ENCODE measurements at places on chromosomes 5 and 9.

DNA sequence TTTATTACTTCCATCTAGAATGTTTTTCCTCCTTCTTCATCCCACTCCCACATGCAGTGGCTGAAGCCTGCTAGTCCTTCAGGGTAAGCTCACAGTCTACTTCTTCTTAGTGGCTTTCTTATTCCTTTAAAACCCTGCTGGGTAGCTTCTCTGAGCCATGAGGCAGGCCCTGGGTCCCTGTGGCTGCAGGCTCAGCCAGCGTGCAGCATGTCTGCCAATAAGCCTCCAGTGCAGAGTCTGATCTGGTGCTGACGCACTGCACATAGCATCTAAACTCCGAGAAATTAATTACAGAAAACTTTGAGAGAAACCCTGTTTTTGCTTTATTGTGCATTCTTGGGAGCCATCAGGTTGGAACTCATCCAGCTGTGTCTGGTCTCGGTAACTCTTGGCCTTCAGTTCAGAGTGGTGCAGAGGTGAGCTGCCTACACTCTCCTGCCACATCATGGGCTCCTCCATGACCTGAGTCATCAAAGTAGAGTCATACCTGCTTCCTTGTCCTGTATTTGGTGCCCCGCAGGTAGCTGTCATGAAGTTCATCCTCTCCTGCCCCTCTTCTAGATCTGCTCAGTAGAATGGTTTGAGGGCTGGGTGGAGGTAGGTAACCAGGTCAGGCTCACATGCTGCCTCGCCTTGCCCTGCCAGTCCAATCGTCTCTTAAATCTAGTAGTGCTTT lies 339.4 kb downstream of the KDM4C start:
- DNase-seq = no peak

- DNase-seq = no peak
These were observed 199.9 kb downstream of the EBF1 start for GRCh38 chr5:158899792-158900191.

DNA sequence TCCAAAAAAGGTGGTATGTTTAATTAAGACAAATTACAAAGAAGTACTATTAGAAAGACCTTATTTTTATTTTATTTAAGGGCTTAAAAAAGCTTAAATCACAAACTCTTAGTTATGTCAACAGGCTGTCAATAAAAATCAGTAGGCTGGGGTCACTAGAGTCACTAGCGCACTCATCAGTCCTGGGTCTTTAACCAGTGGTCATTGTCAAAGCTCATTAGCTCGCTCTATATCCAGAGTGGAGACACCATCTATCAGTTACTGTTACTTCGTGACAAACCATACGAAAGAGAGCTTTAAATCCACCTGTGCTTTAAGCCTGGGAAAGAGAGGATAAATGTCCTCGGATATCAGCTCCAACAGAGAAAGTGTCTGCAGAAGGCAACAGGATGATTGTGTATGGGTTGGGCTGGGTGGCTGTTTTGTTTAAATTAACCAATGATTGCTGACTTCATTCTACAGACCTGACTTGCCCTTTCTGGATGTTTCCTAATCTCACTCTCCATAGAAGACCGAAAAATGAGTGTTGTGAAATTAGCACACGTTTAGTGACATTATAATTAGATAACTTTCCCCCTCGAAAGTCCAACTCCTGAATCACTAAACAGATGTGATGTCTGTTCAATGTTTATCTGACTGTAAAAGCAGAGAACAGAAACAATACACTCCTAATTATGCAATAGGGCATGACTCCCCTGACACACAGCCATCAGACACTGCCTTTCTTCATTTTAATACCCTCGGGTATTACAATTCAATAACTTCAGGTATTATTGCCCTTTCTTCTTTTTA lies 123.6 kb upstream of the TNPO1 start:
- no peak for DNase-seq

- no peak for DNase-seq
These were observed 7.8 kb downstream of the RRAGA start for GRCh38 chr9:19057033-19057432.

DNA sequence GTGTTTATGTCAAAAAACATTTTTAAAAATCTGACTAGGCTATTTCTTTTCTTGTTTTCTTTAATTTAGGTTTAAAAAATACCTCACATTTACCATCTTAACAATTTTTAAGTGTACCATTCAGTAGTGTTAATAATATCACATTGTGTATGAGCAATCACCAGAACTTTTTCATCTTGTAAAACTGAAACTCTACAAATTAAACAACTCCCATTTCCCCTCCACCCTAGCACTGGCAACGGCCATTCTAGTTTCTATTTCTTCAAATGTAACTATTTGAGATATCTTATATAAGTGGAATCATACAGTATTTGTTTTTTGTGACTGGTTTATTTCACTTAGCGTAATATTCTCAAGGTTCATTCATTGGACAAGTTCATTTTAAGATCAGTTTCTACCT lies 27.7 kb downstream of the PLCXD3 start:
- DNase-seq = no peak

GRCh38 chr5:396531-396961 lies 46.4 kb upstream of the EXOC3 start:
- DNase-seq = peak; percentile 20

GRCh38 chr9:78707481-78707991 lies 410.6 kb downstream of the PSAT1 start:
- peak; percentile 37 for DNase-seq

DNA sequence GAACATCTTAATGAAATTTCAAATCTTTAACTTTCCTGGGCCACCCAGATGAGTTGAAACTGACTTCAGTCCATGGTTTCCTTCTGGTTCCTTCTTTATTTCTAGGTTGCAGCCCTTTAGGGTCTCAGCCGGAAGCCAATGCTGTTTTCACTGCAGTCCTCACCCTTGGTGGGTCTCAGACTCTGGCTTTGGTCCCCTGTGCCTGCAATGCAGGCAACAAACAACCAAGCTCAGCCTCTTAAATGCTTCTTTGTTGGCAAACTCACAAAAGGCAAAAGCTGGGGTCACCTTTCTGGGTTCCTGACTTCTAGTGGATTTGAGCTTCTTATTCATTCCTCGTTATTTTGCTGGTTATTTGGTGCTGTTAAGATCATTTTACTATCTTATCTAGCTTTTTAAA lies 19.3 kb upstream of the APC start:
- no peak for DNase-seq

Measured in hematopoietic multipotent progenitor cell treated with erythropoietin and hydrocortisone succinate and interleukin-3 and kit ligand, for 4 days (in vitro differentiated cells).